ENCODE measurements at places on chromosomes 1 and 21. TPM values are rescaled to one million over a fixed set of nuclear protein-coding genes. Genes with fewer than 3 reads are reported as not detected.

DNA sequence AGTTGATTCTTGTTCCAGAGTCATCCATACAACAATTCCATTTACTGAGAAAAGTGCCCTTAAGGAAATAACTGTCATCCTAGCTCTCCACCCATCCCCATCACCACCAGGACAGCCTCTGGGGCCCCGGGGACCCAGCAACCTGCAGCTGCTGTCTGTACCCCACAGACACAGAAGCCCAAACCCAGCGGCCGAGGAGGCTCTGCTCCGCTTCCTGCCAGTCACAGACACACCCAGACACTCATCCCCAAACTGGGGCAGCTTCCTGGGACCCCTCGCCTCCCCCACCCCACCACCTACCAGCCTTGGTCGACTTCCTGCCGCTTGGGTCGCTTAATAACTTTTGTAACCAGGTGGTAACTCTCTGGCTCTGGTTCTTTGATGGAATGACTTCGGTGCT is 121.6 kb upstream of the SLC25A33 start:
- H3K36me3 ChIP-seq, result no peaks in the 10 kb centered on the region
- H3K27ac ChIP-seq, result peak overlapping the region; percentile 20
- H3K4me3 ChIP-seq, result no peak overlapping the region
- peaks cover 13% of the 10 kb centered on the region for H3K27me3 ChIP-seq
- peaks cover 24% of the 10 kb centered on the region for H3K4me1 ChIP-seq

DNA sequence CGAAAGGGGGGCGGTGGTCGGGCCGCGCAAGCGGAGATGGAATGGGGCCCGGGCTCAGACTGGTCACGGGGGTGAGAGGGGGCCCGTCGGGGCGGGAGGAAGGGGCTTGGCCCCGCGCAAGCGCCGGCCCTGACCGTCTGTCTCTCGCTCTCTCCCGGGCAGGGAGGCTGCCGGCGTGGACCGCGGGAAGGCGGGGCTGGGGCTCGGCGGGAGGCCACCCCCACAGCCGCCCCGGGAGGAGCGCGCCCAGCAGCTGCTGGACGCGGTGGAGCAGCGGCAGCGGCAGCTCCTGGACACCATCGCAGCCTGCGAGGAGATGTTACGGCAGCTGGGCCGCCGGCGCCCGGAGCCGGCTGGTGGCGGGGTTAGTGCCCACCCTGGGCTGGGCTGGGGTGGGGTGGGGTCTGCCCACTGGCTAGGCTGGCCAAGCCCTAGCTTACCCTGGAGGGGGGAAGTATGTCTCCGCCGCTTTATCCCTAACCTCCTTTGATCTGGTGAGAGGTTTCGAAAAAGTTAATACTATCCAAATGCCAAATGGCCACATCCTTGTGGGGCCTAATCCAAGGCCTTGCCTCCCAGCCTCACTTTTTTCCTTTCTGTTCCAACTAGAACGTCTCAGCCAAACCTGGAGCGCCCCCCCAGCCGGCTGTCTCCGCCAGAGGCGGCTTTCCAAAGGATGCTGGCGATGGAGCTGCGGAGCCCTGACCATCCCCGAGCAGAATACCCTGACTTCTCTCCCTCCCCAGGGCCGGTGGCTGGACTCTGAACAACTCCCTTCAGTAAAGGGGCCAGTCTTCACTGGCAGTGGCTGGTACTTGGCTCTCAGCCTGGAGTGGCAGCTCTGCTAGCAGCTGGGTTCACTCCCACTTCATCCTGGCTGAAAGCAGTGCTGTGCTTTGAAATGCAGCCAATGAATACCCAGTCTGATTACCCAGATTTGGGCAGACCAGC is 636 bp upstream of the YRDC start:
- DNase-seq, result peak; percentile 83
- peak overlapping the region; percentile 92 for H3K27ac ChIP-seq
- peaks cover 7% of the 10 kb centered on the region for H3K4me1 ChIP-seq
- no peaks in the 10 kb centered on the region for H3K27me3 ChIP-seq

DNA sequence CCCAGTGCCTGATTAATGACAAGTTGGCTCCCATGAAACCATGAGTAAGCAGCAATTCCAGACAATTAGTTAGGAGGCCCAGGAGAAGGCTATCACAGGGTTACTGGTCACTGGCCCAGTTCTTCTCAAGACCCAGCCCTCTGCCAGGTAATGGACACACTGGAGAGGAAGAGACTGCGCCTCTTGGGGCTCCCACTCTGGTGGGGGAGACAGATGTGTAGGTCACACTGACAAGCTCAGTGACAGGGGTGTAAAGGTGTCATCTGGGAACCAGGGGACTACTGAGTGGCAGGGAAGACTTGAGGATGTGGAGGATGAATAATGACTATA is 4.9 kb downstream of the HPCA start:
- no peak overlapping the region for H3K27ac ChIP-seq
- H3K36me3 ChIP-seq, result peaks cover 7% of the 10 kb centered on the region
- no peak overlapping the region for H3K4me3 ChIP-seq
- H3K27me3 ChIP-seq, result peaks cover 12% of the 10 kb centered on the region

GRCh38 chr1:10672343-10673050 is 123.9 kb downstream of the CASZ1 start:
- peak overlapping the region; percentile 70 for H3K4me3 ChIP-seq
- no peak for DNase-seq
- H3K27me3 ChIP-seq, result peaks cover 7% of the 10 kb centered on the region

- H3K36me3 ChIP-seq, result peaks cover 9% of the 10 kb centered on the region
- H3K4me3 ChIP-seq, result no peak overlapping the region
- peaks cover 4% of the 10 kb centered on the region for H3K27me3 ChIP-seq
- H3K4me1 ChIP-seq, result no peaks in the 10 kb centered on the region
- no peak for DNase-seq
- no peak overlapping the region for H3K27ac ChIP-seq
Measured at GRCh38 chr1:3940081-3940753, 40.1 kb upstream of the C1orf174 start.

GRCh38 chr21:41170442-41170841 is 2.5 kb downstream of the BACE2 start:
- peak; percentile 74 for DNase-seq
- no peak overlapping the region for H3K27ac ChIP-seq
- H3K4me3 ChIP-seq, result no peak overlapping the region
- no peaks in the 10 kb centered on the region for H3K36me3 ChIP-seq
- peaks cover 17% of the 10 kb centered on the region for H3K27me3 ChIP-seq
- H3K4me1 ChIP-seq, result peaks cover 2% of the 10 kb centered on the region

GRCh38 chr1:147252540-147252939 is 10.1 kb downstream of the CHD1L start:
- H3K27me3 ChIP-seq, result no peaks in the 10 kb centered on the region
- no peak for DNase-seq
- no peaks in the 10 kb centered on the region for H3K4me1 ChIP-seq

DNA sequence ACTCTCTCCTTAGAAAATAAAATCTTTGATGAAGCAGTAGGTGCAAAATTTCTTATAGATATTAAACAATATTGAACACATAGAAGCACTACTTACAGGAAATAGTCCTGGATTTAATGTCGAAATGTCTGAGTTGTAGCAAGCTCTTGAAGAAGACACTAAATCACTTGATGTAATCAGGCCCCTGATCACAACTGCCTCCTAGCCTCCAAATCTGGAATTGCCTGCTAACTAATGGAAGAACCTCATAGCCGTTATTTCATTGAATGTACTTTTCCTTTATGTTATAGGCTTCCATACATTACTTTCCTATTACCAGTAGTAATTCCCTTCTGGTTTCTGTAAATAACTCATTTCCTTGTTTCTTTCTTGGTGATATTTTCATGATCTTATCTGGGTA is 675.7 kb upstream of the CHRM3 start:
- no peak overlapping the region for H3K4me3 ChIP-seq
- no peak overlapping the region for H3K27ac ChIP-seq
- H3K4me1 ChIP-seq, result no peaks in the 10 kb centered on the region

DNA sequence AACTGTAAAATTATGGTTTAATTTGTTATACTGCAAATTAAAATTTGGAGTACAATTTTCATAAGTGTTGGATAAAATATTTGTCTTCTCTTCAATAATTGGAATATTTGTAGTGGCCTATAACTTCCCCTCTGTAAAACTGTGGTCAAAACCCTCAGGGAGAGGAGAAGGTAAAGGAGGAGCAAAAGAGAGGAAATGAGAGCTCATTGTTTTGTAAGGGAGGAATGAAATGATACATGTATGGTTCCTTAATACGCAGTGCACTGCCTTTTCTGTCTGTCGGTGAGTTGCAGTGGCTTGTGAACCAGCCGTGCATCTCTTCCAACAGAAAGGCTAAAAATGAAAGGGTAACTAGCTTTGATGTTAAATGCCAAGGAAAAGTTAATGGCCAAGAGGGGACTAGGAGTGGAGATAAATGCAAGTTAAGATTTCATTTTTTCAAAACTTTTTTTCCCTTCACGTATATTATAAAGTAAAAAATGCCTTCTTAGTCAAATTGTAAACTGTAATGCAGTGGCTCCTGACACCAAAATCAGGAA is 26.4 kb downstream of the LRRC8D start:
- DNase-seq, result no peak
- H3K27me3 ChIP-seq, result peaks cover 8% of the 10 kb centered on the region
- no peak overlapping the region for H3K27ac ChIP-seq
- H3K4me3 ChIP-seq, result no peak overlapping the region
- no peaks in the 10 kb centered on the region for H3K36me3 ChIP-seq

GRCh38 chr1:109806733-109807400 is 43.1 kb upstream of the EPS8L3 start:
- DNase-seq, result no peak
- H3K27ac ChIP-seq, result no peak overlapping the region
- H3K4me3 ChIP-seq, result no peak overlapping the region
- peaks cover 16% of the 10 kb centered on the region for H3K4me1 ChIP-seq

- no peak overlapping the region for H3K4me3 ChIP-seq
- H3K36me3 ChIP-seq, result no peaks in the 10 kb centered on the region
- no peak overlapping the region for H3K27ac ChIP-seq
- DNase-seq, result no peak
- peaks cover 3% of the 10 kb centered on the region for H3K4me1 ChIP-seq
- H3K27me3 ChIP-seq, result no peaks in the 10 kb centered on the region
Measured at GRCh38 chr21:30979054-30979453, 59.2 kb downstream of the KRTAP19-8 start.

- peaks cover 13% of the 10 kb centered on the region for H3K4me1 ChIP-seq
- DNase-seq, result no peak
- no peak overlapping the region for H3K4me3 ChIP-seq
- H3K27ac ChIP-seq, result no peak overlapping the region
Measured at GRCh38 chr1:196567238-196567637, 41.0 kb downstream of the KCNT2 start.

DNA sequence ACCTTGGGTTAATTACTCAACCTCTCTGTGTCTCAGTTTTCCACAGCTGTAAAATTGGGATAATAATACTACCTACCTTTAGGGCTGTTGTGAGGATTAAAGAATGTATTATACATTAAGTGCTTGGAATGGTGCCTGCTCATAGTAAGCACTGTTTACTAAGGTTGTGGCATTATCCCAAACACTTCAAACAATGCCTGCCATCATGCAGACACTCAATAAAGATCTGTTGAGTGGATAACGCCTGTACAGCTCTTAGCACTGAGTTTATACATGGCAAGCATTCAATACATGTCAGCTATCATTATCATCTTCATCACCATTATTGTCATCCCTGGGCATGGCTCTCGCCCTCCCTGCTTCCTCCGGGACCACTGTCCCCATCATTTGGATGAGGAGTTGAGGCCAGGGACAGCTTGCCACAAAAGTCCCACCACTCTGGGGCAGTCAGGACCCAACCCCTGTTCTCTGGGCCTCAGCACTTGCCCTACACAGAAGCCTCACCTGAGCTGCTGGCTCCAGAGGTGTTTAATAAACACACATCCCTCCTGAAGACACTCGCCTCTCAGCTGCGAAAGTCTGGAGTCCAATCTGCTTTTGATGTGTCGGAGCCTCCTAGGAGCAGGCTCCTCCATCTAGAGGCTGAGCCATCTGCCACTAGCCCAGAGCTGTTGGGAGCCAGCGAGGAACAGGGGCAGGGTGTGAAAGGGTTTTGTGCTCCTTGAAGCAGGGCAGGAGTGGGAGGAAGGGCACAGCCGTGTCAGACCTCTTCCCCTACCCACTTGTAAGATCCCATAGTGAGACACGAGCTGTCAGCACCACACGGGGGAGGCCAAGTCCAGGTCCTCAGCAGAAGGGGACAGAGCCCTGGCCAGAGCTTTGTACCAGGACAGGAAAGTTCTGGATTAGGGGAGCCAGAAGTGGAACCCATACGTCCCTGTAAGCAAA is 80.9 kb upstream of the ZC3H12A start:
- peak overlapping the region; percentile 64 for H3K27ac ChIP-seq
- peak; percentile 48 for DNase-seq
- H3K4me1 ChIP-seq, result peaks cover 30% of the 10 kb centered on the region

- no peaks in the 10 kb centered on the region for H3K36me3 ChIP-seq
- no peak for DNase-seq
- H3K4me3 ChIP-seq, result no peak overlapping the region
- H3K4me1 ChIP-seq, result no peaks in the 10 kb centered on the region
Measured at GRCh38 chr21:21712748-21713520, 714.7 kb downstream of the NCAM2 start.

DNA sequence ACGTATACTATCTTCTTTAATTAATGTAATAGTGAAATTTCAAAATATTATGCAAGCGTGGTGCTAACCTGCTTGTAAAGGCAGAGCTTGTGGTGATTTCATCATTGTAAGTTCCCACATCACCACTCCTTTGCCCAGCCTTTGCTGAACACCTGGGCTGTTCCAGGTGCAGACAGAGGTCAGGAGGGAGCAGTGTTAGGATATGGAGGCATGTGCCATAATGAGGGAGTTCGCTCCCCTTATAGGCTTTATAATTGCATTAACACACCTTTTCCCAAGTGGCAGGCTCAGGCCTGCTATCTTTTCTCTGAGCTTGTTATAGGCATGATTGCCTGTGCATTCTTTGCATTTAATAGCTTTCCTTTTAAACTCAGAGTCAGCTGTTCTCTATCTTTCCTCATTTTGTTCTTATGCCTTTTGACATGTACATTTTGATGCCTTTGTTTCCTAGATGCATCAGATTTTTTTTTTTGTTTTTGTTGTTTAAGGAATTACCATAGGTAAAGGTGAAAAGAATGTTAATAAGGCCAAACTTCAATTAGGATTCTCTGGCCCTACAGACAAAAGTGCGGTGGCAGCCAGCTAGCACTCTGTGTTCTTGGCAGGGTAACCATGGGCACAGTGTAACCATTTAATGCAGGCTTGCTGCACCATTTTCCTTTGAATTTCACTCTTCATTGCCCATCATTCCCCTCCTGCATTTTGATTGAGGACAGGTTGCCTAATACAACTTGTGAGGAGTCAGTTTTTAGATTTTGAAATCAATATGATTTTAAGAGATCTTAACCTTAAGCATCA is 12.6 kb downstream of the NPL start:
- H3K27me3 ChIP-seq, result no peaks in the 10 kb centered on the region
- H3K4me1 ChIP-seq, result peaks cover 4% of the 10 kb centered on the region
- no peak overlapping the region for H3K4me3 ChIP-seq
- no peaks in the 10 kb centered on the region for H3K36me3 ChIP-seq
- no peak overlapping the region for H3K27ac ChIP-seq

- no peak overlapping the region for H3K27ac ChIP-seq
- no peak overlapping the region for H3K4me3 ChIP-seq
- no peak for DNase-seq
- peaks cover 31% of the 10 kb centered on the region for H3K4me1 ChIP-seq
- H3K36me3 ChIP-seq, result no peaks in the 10 kb centered on the region
Measured at GRCh38 chr1:24337455-24337854, 18.3 kb downstream of the GRHL3 start.

- H3K27ac ChIP-seq, result no peak within 1 kb of the TSS
- H3K4me3 ChIP-seq, result peak within 1 kb of the TSS; percentile 72
Measured at GRCh38 chr1:960363-961131, at the start of gene KLHL17. Gene KLHL17 (plus strand): TSS chr1:960584. CDS start chr1:960694, 110 bp downstream.

Gene OR6N1
- total RNA-seq, result not detected

Gene BRINP3
- not detected for total RNA-seq

Gene CGN
- total RNA-seq, result 2.0 TPM

Gene PRDM16
- 0.07 TPM for total RNA-seq

Gene AHCYL1
- total RNA-seq, result 73.8 TPM

Gene CEPT1
- 35.6 TPM for total RNA-seq

Gene RHCE
- total RNA-seq, result 1.2 TPM

Gene RIMKLA
- 4.1 TPM for total RNA-seq

Gene LCE2C
- not detected for total RNA-seq

Gene FCGR1A
- total RNA-seq, result not detected

Gene ERRFI1
- 11.8 TPM for total RNA-seq

All from glutamatergic neuron (in vitro differentiated cells).